ENCODE measurements at places on chromosomes 5 and 9. TPM values are rescaled to one million over a fixed set of nuclear protein-coding genes. Genes with fewer than 3 reads are reported as not detected.

SH3GLB2 gene
- total RNA-seq: 97.5 TPM

MZB1 gene
- not detected for total RNA-seq

ACSL6 gene
- not detected for total RNA-seq

ANXA1 gene
- total RNA-seq: 383 TPM

BTNL3 gene
- not detected for total RNA-seq
